ENCODE measurements at places on chromosomes 3 and 15.

- DNase-seq: no peak
Observed at GRCh38 chr3:13728487-13728886, 151.4 kb downstream of the WNT7A start.

DNA sequence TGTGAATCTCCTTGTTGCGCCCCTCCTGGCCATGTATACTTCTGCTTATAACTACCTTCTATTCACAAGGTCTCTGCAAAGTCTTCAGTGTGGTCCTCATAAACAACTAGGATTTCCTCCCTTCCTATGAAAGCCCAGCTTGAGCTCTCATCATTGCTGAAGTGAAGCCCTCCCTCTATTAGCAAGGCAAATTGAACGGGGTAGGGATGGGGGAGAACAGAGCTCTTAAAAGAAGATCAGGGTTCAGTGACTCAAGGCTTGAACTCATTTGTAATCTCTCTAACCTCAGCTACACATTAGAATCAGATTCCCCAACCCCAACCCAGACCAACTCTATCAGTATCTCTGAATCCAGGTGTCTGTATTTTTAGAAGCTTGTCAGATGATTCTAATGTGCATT, 88.3 kb upstream of the ST8SIA2 start:
- no peak for DNase-seq

DNA sequence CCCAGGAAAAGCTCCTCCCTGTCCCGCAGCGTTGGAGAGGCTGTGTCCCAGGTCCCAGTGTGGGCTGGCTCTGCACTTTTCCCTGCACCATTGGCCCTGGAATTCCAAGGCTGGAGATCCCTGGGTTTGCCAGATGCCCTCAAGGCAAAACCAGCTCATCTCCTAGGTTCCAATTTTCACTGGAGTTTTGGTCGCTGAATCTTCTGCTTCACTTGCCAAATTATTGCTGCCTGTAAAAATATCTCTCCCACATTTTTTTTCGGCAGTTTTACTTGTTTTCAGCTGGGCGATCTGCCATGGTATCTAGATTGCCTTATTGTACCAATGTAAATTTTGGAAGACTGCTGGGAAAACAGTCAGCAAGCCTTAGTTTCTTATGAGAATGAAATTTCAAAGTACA, 150.9 kb upstream of the ATP10A start:
- DNase-seq: no peak

GRCh38 chr15:66894363-66894762, 171.0 kb upstream of the SMAD3 start:
- DNase-seq: no peak

- DNase-seq: peak; percentile 5
Observed at GRCh38 chr15:58410353-58410752, 21.4 kb upstream of the LIPC start.

DNA sequence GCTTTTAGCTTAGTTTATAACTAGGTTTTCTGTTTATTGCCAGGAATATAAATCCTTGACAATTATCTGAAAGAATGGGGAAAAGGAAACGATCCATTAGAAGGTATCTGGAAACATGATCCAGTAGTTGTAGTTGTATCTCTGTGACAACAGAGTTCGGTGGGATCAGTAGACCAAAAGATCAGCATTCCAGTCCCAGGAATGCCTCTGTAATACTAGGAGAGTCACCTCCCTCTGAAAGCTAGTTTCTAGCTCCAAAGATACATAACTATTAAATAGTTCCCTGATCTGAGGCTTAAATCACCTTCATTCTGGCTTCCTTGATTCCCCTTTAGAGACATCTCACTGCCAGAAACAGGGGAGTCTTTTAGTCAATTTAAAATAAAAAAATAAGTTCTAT, 34.1 kb downstream of the MB21D2 start:
- DNase-seq: no peak

- DNase-seq: no peak
Observed at GRCh38 chr15:40562691-40563090, 2.2 kb downstream of the CCDC32 start.

DNA sequence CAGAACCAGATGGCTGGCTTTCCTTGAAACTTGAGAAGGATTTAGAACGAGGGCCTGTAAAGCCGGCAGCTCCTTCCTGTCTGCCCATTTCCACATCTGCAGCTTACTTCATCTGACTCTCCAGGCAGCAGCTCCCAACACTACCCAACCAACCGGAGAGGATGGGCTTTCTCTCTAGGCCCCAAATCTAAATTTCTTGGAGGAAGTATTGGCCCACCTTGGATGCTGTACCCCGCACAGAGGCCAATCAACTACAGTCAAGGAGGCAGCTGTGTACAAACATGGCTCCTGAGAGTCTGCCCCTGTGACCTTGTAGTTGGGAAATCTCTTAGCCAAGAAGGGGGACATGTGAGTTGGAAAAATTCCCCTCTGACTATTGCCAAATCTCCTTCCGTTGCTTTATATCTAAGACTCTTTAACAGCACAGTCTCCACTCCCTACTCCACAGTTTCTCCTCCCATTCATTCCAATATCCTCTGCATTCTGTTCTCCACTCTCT, 8.0 kb upstream of the ACAP2 start:
- no peak for DNase-seq

Data from COR-L47 (cell line).